Activated T-helper 17 cell treated with anti-CD3 and anti-CD28 coated beads, Interleukin-2, amount 50 U/mL, for 72 hours (primary cell): ENCODE measurements at places on chromosomes 6 and 20.

GRCh38 chr20:42949950-42950349 lies 239.8 kb downstream of the PTPRT start:
- ATAC-seq: no peak

DNA sequence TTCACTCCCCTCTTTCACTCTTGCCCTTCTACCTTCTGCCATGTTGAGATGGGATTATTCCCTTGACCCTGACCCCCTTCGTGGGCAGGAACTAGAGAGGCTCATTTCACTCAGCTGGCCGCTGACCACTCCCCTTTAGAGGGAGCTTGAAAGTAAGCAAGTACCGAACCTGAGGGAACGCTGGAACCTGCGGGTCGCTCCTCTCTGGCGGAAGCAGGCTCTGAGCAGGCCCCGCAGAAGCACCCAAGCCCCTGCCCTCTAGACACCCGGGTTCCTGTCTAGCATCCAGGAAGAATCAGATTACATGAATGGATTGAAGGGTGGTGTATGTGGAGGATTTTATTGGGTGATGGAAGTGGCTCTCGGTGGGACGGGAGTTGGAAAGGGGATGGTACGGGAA lies 11.9 kb upstream of the MYCT1 start:
- no peak for ATAC-seq

DNA sequence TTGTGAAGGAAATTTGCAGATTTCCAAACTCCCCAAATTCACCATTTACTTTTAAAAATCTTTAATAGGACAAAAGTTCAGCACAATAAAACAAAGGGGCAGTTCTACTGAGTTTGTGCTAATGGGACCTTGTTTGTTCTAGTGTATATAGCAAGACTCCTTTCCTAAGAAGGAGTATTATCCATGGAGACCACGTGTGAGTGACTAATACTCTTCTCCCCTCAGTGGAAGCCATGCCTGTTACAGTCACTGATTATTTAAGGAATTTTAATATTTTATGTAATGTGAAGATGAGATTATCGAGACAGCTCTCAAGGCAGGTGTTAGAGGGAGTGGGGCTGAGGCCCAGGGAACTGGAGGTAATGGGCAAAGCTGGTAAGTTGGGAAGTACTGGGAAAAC lies 16.4 kb upstream of the QKI start:
- ATAC-seq: no peak

DNA sequence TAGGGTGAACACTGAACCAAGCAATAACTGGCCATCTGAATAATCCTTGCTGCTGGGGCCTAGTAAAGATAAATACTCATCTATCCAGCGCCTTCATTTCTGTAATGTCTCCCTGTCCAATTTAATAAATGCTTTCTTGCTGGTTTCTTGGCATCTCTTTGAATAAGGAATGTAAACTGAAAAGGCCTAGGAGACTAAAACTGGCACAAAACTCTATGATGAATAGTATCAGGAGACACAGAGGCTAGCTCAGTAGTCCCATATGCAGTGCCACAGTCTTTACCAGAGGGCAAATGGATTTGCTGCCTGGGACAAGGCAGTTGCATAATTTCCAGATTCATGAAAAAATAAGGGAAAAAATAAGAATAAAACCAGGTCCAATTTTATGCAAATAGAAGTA lies 324.4 kb downstream of the CENPW start:
- no peak for ATAC-seq

DNA sequence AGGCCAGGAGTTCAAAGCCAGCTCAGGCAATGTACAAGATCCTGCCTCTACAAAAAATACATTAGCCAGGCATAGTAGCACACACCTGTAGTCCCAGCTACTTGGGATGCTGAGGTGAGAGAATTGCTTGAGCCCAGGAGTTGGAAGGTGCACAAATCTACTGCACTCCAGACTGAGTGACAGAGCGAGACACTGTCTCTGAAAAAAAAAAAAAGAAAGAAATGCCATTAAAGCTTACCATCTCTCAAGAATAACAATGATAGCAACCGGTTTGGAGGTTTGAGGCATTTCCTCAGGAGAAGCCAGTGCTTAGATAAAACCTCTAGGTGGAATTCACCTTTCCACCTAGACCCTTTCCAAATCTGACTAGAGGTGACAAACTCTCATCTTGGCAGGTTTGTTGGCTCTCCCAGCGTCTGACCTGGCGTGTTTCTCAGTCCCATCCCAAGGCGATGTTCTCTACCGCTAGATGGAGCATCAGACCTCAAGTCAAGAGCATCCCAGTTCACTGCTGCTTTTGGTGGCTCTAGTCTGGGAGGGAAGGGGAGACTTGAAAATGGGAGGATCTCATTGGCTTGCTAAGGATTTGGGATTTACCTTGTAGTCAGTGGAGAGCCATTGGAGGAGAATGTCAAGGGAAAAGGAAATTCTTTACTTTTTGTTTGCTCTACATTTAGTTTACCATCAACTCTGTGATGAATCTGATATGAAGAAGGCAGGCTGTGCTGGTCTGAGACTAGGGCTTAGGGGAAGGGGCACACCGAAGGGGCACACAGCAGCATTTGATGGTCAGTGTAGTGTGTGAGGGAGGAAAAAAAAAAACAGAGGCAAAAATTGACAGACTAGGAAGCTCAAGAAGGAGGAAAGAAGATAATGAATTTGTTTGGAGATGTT lies 67.9 kb downstream of the NCOA7 start:
- peak; percentile 70 for ATAC-seq

DNA sequence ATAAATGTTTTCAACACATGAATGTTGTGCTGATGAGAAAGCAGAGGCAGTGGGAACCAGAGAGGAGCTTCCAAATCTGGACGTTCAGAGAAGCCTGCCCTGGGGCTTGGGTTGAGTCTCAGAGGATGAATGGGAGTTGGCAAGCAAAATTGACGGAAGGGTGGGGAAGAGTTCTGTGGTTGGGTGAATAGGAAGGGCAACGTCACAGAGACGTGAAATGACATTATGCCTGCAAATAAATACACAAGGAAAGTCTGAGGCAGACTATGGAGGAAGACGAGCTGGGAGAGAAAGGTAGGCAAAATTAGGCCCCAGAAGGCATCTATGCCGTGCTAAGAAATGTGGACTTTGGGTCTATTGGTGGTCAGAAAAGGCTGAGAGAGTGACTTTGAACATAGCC lies 25.2 kb upstream of the SGK1 start:
- no peak for ATAC-seq

GRCh38 chr6:5302220-5302946 lies 41.1 kb downstream of the FARS2 start:
- ATAC-seq: peak; percentile 92

GRCh38 chr20:63359937-63360849 lies 956 bp downstream of the CHRNA4 start:
- ATAC-seq: no peak

DNA sequence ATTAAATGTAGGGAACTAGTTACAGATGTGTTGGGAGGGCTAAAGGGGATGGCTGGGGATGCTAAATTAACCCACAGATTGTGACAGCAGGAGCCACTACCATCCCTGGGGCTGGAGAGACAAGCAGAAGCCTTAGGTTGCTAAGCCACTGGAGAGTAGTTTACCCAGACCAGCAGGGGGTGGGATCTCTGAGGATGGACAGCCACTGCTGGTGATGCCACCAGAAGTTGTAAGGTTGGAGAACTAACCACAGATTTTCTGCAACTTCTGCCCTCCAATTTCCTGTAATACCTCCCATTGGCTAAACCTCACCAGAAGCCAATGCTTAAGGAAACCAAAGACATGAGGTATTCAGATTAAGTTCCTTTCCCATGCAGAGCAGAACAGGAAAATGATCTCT lies 139.6 kb upstream of the NOX3 start:
- ATAC-seq: no peak

DNA sequence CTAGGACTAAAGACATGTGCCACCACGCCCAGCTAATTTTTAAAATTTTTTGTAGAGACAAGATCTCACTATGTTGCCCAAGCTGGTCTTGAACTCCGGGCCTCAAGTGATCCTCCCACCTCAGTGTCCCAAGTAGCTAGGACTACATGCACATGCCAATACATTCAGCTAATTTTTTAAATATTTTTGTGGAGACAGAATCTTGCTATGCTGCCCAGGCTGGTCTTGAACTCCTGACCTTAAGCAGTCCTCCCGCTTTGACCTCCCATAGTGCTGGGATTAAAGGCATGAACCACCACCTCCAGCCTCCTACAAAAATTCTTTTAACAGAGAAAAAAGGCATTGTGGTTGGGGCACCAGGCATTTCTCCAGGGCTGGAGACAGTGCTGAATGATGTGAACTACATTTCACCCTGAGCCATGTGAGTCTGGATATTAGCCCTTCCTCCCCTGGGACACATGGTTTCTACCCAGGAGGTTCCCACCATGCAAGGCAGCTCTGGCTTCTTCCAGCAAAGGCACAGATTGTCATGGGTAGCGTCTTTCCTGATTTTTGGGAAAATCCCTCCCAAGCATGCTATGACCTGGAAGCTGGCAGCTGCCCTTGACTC lies 36.3 kb upstream of the CMTR1 start:
- no peak for ATAC-seq

GRCh38 chr20:13877793-13878192 lies 93.0 kb downstream of the NDUFAF5 start:
- no peak for ATAC-seq

DNA sequence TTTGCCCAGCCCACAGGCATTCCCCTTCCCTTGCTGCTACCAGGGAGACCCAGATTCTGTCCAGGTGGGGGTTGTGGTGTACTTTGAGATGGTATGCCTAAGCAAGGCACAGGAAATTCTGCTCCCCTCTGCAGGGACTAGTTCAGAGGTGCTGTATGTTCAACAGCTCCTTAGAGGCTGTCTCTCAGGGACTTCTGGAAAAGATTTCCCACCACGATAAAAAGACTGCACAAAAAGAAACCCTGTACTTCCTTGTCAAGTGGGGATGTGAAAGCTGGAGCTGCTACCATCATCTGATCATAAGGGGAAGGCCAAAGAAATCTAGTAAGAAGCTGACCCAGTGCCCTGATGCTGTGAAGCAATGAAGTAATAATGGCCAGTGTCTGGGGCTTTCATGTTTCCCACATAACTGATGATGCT lies 51.5 kb upstream of the SMIM29 start:
- no peak for ATAC-seq

DNA sequence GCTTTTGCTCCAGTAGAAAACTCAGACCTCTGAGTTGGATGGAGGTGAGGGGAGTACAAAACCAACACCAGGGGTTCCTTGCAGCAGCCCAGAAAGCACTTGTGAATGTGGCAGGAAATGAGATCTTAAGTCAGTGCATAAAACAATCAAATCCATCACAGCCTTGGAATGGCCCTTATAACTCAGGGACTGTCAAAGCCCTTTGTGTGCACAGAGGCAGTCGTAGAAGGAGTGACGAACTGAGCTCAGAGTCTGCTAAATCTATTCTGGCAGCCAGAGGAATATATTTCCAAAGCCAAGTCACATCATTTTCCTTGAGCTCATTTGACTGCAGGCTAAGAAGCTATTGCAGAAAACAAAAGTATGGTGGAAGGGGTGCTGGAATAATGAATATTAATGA lies 676.6 kb downstream of the DHX35 start:
- no peak for ATAC-seq

DNA sequence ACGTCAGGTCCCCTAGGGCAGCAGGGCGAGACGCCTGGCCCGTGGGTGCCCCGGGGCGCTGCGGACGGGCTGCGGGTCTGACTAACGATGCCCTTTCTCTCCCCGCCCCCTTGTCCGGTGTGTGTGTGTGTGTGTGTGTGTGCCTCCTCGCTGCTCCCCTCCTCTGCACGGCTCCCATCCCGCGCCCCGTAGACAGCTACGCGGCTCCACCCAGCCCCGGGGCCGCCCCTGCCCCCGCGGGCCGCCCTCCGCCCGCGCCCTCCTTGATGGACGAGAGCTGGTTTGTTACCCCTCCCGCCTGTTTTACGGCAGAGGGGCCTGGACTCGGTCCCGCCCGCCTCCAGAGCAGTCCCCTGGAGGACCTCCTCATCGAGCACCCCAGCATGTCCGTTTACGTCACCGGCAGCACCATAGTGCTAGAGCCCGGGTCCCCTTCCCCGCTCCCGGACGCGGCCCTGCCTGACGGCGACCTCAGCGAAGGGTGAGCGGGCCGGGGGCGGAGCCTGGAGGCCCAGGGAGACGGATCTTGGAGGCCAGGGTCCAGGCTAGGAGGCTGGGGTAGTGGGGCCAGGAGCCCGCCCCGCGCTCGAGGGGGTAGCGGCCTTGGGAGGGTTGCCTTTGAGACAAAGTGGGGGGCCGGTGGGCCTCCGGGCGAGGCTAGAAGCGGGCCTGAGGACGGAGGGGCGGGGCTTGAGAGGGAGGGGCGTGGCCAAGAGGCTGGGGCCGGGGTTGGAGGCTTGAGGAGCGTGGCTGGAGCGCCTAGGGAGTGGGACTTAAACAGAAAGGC lies 5.1 kb downstream of the TP53INP2 start:
- ATAC-seq: peak; percentile 81

DNA sequence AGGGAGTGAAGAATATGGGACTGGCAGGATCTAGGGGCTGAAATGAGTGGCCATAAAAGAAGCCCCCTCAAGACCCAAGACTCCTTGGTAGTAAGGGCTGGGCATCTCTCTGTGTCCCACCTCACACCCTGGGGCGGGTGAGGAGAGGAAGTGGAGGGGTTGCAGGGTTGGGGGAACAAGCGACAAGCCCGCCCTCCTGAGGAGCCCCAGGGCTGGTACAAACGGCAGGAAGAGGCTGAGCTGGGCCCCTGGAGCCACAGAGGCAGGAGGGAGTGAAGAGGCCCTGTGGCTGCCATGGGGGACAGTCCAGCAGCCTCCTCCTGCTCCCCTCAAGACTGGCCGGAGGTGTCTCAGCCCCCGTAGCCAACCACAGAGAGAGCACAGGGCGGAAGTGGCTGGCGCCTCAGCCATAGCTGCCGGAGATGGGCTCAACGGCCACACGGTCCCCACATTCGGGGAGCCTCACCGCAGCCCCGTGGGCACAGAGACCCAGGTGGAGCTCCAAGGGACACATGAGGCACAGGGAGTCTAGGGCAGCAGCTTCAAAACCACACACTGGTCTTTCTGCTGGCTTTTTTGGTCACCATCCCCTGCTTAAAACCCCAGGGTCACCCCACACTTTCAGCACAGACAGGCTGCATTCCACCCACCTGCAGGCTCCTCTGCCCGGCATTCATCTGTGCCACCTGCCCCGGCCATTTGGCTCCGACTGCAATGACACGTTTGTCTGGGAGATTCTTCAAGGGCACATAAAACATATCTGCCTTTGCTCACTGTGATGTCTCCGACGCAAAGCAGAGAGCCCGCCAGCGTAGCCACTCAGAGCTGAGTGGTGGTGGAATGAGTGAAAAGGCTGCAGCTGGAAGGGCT lies 524 bp downstream of the C20orf203 start:
- ATAC-seq: peak; percentile 74

- ATAC-seq: no peak
Observed at GRCh38 chr6:67285770-67286495, 1349.1 kb upstream of the ADGRB3 start.

- ATAC-seq: no peak
Observed at GRCh38 chr6:152698692-152699091, 995 bp downstream of the MYCT1 start.

DNA sequence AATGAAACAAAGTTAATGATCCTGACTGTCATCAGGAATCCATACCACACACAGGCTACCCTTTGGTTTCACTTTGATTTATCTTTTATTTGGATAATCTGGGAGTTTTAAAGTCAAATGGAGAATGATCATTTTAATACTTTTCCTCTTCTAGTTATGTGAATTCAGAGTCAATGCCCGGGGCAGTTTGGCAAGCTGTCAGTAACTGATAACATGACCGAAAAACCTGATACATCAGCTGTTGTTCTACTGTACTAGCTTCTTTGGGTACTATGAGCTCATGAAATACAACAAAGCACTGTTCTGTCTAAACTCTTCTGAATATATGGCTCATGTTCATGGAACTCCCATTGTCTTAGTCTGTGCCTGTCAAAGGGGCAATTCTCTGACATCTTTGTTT lies 30.2 kb downstream of the KLHL31 start:
- ATAC-seq: no peak

- no peak for ATAC-seq
Observed at GRCh38 chr6:161503570-161503969, 229.7 kb upstream of the AGPAT4 start.

GRCh38 chr6:150525300-150525699 lies 74.4 kb upstream of the PLEKHG1 start:
- ATAC-seq: no peak
